T-helper 1 cell (primary cell): ENCODE measurements at places on chromosomes 5 and 9.

- DNase-seq: no peak
Observed at GRCh38 chr5:119814655-119815054, 185.3 kb downstream of the FAM170A start.

GRCh38 chr5:128494516-128494915 is 43.5 kb downstream of the FBN2 start:
- no peak for DNase-seq

- no peak for DNase-seq
Observed at GRCh38 chr9:124357721-124358361, 57.4 kb downstream of the PSMB7 start.

GRCh38 chr9:127112735-127113161 is 9.7 kb downstream of the ANGPTL2 start:
- no peak for DNase-seq

DNA sequence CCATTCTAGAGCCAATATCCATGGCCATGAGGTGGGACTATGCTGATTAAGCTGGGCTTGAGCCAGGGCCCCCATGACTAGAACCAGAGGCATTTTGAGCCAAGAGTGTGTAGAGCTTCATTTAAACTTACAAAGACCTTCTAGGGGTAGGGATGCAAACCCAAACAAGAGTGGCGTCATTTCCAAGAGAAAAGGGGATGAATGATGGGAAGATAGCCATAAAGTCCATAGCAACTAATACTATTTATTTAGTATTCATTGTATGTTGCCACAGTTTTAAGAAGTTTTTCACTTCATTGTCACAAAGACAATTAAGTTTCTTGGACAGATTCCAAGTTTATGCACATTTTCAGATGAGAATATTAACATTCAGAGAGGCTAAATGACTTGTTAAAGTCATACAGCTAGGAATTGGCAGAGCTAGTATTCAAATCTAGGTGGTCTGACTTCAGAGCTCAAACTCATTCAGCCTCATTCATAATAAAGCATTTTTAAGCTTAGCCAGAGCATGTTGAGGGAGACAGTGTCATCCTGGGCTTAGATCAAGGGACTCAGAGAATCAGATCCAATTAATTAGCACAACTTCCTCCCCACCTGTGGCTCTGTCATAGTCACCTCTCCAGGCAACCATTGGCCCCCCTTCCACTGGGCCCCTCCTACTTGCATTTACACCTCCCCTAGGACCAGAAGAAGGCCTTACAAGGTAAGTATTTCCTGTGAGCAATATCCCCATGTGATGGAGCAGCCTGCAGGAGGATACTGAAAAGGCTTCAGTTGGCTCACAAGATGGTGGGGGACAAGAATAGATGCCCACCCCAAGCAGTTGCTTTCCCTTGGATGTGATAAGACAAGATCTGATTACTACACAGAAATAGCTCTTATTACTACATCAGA is 95.0 kb upstream of the PCSK1 start:
- DNase-seq: no peak

DNA sequence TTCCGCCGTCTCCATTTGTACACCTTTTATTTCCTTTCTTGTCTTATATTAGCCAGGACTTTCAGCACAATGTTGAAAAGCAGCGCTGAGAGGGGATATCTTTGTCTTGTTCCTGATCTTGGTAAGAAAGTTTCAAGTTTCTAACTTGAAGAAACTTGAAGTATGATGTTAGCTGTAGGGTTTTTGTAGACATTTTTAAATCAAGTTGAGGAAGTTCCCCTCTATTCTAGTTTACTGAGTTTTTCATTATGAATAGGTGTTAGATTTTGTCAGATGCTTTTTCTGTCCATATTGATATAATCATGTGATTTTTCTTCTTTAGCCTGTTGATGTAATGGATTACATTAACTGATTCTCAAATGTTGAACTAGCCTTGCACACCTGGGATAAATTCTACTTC is 425.7 kb downstream of the PIK3R1 start:
- DNase-seq: no peak

GRCh38 chr5:105230516-105231157 is 1668.0 kb upstream of the NUDT12 start:
- DNase-seq: no peak
